ENCODE measurements at places on chromosomes 1 and 21.

GRCh38 chr1:234608911-234609690 is 877 bp downstream of the IRF2BP2 start:
- DNase-seq, result peak; percentile 61

- DNase-seq, result peak; percentile 1
Observed at GRCh38 chr1:109768335-109768650, 4.6 kb upstream of the EPS8L3 start.

GRCh38 chr1:117231312-117231711 is 20.6 kb upstream of the VTCN1 start:
- no peak for DNase-seq

DNA sequence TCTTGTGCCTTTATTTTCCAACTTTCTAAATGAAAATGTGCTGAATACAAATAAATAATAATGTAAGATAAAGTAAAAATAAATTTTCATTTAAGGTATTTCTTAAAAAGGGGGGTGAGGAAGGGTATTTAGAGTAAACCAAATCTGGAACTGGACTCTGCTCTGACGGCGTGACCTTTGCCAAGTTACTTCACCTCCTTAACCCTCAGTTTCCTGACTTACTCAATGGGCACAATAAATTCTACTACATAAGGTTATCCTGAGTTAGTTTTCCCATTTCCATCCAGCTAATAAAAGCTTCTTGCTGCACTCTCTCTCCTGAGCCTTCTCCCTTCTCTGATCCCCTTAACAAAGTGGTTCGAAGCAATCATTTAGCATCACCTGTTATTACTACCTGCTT is 93.9 kb downstream of the NID1 start:
- no peak for DNase-seq

- DNase-seq, result no peak
Observed at GRCh38 chr1:20311289-20311688, 20.6 kb downstream of the VWA5B1 start.

DNA sequence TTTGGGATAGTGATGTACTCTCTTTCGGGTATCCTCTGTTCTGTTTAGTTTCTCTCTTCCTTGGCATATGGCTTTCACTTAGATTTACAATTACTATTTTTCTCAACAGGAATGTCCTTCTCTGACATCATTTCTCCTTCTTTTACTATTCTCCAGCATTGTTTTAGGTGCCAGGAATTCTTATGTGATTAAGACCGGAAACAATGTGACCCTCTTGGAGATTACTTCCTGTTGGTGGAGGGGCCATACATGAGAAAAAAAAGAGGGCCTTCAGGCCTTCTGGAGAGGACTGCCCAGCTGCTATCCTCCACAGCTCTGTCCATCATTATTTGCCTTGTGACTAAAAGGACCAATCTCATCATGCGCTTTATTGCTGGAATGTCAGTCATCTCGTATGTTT is 50.4 kb upstream of the ADAMTS5 start:
- DNase-seq, result no peak

GRCh38 chr1:201184307-201185122 is 6.1 kb upstream of the IGFN1 start:
- DNase-seq, result peak; percentile 55

DNA sequence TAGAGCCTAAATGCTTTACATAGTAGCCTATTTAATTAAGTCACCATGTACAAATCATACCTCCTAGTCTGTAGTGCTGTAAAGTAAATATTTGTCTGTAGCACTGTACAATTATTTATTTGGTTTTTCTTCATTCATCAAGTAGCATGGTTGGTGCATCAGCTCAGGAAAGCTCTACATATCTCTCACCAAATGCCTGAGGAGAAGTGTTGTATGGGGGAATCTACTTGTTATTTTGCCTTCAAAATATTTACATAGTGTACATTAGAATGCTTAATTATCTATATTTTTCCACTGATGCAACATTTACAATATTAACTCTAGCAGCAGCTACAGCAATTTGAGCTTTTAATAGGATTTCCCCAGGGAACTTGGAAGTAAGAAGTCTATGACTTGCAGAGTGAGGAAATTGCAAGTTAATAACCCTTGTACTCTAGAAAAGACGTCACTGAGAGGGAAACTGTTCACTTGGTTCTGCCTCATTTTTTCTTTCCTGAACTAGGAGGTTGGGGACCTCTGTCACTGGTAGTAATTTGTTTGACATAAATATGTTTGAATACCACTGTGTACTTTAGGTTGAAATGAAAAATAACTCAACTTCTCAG is 207.4 kb downstream of the PDE4B start:
- DNase-seq, result no peak

- DNase-seq, result peak; percentile 43
Observed at GRCh38 chr21:25708467-25709065, 26.1 kb downstream of the ATP5PF start.

GRCh38 chr21:25375675-25376074 is 231.6 kb downstream of the MRPL39 start:
- no peak for DNase-seq

DNA sequence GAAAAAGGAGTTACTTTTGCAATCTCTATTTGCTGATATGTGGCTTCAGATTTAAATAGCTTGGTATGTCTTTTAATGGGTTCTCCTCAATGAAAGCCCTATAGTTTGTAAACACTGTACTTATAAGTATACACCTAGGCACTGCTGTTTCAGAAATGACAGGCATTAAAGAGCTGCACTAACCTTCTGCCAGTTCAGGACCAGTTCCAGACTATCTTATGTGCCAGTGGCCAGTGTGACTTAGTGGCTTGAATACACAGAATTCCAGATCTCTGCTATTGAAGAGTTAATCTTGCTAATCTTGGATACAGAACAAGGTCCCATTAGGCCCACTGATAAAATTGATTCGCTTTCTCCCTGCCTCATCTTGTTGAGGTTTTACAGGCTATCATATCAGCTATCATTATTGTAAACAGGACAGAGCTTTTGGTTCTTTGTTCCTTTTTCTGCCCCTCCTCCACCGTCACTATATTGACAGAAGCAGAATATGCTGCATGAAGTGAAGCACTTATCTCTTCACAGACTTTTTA is 337.5 kb downstream of the LRRIQ3 start:
- peak; percentile 8 for DNase-seq

- DNase-seq, result no peak
Observed at GRCh38 chr1:19398309-19398760, 86.2 kb downstream of the SLC66A1 start.

- DNase-seq, result no peak
Observed at GRCh38 chr1:153292740-153293479, 19.8 kb downstream of the PGLYRP3 start.

DNA sequence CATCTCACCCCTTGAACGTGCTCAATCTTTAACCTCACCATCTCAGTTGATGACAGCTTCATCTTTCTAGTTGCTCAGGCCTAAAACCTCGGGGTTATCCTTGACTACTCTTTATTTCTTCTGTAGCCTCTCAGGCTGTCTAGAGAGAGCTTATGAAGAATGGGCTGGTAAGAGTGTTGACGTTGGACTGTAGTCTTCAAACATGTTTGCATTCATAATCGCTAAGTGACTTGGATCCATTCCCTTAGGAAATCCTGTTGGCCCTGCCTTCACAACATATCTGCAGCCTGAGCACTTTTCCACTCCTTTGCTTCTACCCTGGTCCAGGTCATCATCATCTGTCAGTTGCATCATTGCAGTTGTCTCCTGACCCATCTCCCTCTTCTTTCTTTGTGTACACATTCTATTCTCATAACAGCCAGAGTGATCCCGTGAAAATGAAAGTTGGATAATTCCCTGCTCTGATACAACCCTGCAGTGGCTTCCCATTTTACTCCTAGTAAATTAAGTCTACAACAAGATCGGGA is 10.5 kb downstream of the UCK2 start:
- DNase-seq, result no peak

- no peak for DNase-seq
Observed at GRCh38 chr21:32597205-32597604, 11.9 kb upstream of the TCP10L start.

DNA sequence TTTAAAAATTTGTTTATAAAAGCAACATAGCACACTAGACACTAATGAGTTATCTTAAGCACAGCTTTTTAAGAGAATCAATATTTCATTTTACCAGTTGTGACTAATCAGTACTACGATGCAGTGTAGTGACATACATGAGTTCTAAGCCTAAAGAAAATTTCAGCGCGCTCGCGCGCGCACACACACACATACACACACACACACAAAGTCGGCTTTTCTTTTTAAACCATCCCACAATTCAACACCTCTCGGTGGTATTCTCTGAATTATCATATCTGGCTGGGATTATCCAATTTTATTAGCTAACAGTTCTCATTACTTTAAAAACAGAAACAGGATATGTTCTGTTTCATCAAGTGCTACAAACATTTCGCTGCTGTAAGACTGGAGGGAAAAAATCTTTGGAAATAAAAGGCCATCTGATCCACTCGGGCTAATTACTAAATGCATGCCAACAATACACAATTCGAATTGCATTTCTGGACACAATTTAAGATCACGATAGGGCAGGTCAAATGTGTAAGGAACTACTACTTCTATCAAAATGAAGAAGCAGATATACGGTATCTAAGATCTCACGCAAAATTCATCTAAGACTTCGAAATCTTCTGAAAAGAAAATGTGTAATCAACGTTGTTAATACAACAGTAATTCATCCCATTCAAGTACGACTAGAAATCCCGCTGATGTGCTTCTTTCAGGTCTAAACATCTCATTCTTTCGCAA is 1.2 kb downstream of the TUT4 start:
- peak; percentile 8 for DNase-seq

Measured in BE2C (cell line).